ENCODE measurements at places on chromosomes 11 and 22.

- no peak for DNase-seq
These were observed 417 bp downstream of the HNRNPUL2 start for GRCh38 chr11:62726915-62727164.

GRCh38 chr22:33867118-33867866, 53.0 kb downstream of the LARGE1 start:
- no peak for DNase-seq

- no peak for DNase-seq
These were observed 126.4 kb upstream of the SYT13 start for GRCh38 chr11:45412521-45412920.

- DNase-seq: peak; percentile 42
These were observed 1.3 kb downstream of the WEE1 start for GRCh38 chr11:9574622-9575259.

- DNase-seq: no peak
These were observed 4.4 kb downstream of the AHNAK start for GRCh38 chr11:62542111-62542745.
